ENCODE measurements at places on chromosomes 7 and 10.
A peak's percentile ranks its signal among the peaks of the same experiment; 100 is the strongest.

DNA sequence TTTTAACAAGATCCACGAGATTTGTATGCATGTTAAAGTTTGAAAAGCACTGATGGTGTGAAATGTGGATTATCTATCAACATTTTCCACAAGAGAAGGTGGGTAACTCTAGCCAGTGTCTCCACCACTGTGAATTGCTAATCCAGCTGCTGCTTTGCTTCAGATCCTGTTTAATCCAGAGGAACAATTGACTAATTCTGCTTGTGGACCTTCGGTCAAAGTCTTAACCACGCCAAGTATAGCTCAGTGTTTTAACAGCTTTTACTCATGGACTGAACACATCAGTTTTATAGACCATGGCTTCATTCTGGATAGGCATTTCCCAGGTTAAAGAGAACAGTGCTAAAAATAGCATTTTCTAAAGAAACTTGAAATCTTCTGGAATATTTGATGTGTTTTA lies 23.5 kb downstream of the ADK start:
- no peak for DNase-seq

DNA sequence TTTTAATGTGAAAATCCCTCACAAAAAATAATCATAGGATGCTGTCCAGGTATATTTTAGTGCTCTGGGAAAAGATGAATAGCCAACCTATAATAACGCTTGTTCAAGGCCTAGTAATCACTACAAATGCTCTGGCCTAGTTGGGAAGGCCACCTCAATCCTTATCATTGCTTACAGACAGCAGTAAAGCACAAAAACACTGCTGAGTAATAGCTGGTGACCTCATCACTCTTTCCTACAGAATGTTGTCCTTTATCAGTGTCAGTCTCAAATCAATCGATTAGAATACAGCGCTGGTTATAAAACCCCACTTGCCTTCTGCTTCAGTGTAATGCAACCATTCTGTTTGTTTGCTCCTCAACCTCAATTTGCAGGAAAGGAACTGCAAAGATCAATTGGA lies 72.6 kb upstream of the STEAP1 start:
- no peak for DNase-seq

GRCh38 chr7:99380823-99381663 lies 6.5 kb downstream of the ARPC1B start:
- DNase-seq = no peak

GRCh38 chr10:4943821-4944220 lies 19.4 kb upstream of the AKR1C1 start:
- no peak for DNase-seq

- DNase-seq = no peak
These were observed 36.3 kb downstream of the ARHGAP22 start for GRCh38 chr10:48568546-48568945.

DNA sequence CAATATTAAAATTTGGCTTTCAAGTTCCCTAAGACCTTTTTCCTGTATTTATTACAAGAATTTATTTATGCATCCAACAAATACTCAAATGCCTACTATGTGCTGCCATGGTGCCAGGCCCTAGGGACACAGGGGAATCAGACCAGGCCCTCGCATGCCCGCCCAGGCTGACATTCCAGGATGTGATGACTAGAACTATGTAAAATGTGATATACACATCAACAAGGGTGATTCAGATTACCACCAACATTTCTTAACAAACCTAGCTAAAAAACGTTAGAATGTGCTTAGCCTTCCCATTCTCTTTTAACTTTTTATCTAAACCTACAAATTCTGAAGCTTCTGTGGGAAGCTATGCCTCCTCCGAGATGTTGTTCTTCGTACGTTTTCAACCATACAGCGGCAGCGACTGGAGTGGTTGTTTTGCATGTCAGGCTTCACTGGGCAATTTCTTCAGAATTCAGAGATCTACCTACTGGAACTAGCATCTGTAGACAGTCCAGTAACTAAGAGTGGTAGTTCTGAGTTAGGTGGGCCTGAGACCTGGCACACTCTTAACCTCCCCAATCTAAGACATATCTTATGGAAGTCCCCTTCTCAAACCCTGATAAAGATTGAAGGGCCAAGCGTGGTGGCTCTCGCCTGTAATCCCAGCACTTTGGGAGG lies 22.1 kb downstream of the GNA12 start:
- no peak for DNase-seq

- peak; percentile 30 for DNase-seq
These were observed 27.8 kb downstream of the ZNRF2 start for GRCh38 chr7:30312178-30312577.

GRCh38 chr10:78742730-78743615 lies 325.8 kb upstream of the ZMIZ1 start:
- DNase-seq = peak; percentile 6

Measured in NCI-H2171 treated with DMSO at 0.1 percent for 48 hours (cell line).